ENCODE measurements at places on chromosomes 6 and 20.

GRCh38 chr6:142238881-142239280, 62.9 kb upstream of the ADGRG6 start:
- no peak for DNase-seq

DNA sequence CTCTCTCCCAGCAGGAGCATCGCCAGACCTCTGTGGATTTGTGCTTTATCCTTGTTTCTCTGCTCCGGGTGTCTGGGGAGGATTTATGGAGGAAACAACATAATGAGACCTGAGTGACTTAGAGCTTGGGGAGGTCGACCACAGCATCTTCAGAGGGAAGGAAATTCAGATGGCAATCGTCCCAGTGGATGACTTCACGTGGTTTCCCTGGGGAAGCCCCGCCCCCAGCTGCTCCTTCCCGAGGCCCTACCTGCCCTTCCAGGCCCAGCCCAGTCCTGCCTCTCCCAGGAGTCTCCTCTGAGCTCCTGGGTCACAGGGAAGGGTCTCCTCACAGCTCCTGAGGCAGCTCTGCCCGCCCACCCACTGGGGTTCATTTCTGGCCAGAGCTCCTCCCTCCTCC, 430.3 kb upstream of the SULF2 start:
- no peak for DNase-seq

GRCh38 chr6:87243812-87244211, 78.6 kb upstream of the SMIM8 start:
- no peak for DNase-seq

- no peak for DNase-seq
Measured at GRCh38 chr6:4936681-4937041, 67.2 kb downstream of the RPP40 start.

GRCh38 chr20:7866285-7866684, 74.0 kb downstream of the HAO1 start:
- DNase-seq: no peak

GRCh38 chr20:38134427-38135270, 30.4 kb downstream of the TGM2 start:
- DNase-seq: no peak

GRCh38 chr6:53679446-53679933, 13.9 kb upstream of the KLHL31 start:
- DNase-seq: no peak

GRCh38 chr6:126696921-126697693, 357.2 kb downstream of the CENPW start:
- DNase-seq: no peak

GRCh38 chr6:39037707-39038106, 10.9 kb upstream of the GLP1R start:
- DNase-seq: no peak
